ENCODE measurements at places on chromosomes 7 and 10.
A peak's percentile ranks its signal among the peaks of the same experiment; 100 is the strongest.

- peak; percentile 68 for DNase-seq
Measured at GRCh38 chr7:47379629-47380324, 202.1 kb downstream of the TNS3 start.

DNA sequence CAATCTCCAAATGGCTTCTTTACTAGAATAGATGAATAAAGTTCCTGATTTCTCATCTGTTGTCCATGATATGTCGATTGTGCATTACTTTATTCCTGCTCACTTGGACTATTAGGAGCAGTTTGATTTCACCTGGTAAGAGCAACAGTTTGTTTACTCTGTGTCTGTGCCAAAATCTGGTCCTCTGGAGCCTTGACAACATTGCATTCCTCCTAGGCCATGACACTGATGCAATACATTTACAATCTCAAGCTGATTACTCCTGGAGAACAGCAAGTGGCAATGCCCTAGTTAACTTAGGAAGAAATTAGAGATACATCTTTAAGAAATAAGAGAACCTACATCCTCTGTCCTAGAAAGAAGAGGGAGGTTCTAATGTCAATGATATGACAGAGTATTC lies 71.8 kb downstream of the SGCE start:
- no peak for DNase-seq

- DNase-seq = peak; percentile 72
Measured at GRCh38 chr7:39609113-39609934, 14.0 kb upstream of the RALA start.

- no peak for DNase-seq
Measured at GRCh38 chr10:29576681-29577080, 58.1 kb downstream of the SVIL start.

DNA sequence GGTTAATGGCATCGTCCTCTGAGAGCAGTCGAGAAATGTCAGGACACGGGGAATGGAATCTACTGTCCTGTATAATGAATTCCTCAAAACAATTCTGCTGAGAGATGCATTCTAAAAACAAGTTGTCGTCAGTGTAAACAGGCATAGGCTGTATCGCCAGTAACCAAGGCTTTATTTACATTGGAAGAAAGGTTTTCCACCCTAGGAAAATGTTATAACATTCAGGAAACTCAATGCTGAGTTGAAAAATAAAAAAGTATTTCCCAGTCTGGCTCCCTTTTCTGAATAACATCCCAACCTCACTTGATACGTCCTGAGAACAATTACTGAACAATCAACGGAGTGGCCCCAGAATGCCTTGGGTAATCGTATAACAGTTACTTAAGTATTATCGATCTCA lies 79.6 kb upstream of the UCN3 start:
- peak; percentile 15 for DNase-seq

- DNase-seq = no peak
Measured at GRCh38 chr10:34737772-34738169, 77.3 kb downstream of the PARD3 start.

DNA sequence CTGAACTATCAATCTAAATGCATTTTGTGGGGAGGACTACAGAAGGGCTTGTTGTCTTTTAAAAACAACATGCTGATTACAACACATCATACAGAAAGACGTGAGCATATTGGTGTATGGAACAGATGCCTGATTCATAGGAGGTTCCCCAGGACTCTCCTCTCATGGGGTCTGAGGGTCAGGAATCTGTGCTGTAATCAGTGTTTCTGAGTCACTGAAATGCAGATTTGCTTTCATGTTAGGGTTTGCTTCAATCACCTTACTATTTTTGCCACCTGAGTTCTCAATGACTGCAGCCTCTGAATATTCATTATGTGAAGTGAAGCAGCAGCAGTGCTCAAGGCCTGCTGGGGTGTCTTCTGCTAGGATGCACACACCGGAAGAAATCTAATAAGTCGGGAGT lies 550 bp upstream of the ANK3 start:
- DNase-seq = peak; percentile 74

GRCh38 chr7:130632111-130632510 lies 36.4 kb downstream of the COPG2 start:
- DNase-seq = no peak

DNA sequence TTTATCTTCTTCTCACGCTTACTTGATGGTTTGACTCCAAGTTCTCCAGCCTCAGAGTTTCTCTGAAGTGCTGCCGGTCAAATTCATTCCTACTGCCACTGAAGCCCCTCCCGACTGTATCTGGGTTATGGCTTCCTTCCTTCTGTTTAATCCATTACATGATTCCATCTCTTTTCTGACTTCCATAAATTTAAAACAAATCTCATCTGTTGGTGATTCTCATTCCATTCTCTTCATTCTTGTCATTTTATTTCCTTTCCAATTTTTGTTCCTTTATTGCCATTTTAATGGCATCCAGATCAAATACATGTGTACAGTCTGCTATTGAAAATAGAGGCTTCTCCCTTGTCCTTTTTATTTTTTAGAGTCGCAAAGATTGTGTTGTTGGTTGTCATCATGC lies 25.4 kb upstream of the HIBADH start:
- DNase-seq = no peak

- peak; percentile 73 for DNase-seq
Measured at GRCh38 chr10:114767986-114768821, 53.4 kb upstream of the FHIP2A start.

- no peak for DNase-seq
Measured at GRCh38 chr7:144148224-144148827, 25.4 kb downstream of the OR2A14 start.

GRCh38 chr10:114611617-114612016 lies 46.5 kb downstream of the ABLIM1 start:
- DNase-seq = no peak

GRCh38 chr10:124627866-124628675 lies 116.1 kb downstream of the FAM53B start:
- DNase-seq = no peak

DNA sequence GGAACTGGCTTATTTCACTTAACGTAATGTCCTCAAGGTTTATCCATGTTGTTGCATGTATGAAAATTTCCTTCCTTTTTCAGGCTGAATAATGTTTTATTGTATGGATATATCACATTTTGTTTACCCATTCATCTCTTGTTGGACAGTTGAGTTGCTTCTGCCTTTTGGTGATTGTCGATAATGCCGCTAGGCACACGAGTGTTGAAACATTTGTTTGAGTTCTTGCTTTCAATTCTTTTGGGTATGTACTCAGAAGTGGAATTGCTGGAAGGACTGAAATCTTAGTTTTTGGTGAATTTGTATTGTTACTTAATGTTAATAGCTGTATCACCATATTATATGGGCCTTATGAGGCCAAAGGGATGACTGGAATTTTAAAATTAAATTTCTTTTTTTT lies 23.6 kb downstream of the CCNY start:
- DNase-seq = no peak

DNA sequence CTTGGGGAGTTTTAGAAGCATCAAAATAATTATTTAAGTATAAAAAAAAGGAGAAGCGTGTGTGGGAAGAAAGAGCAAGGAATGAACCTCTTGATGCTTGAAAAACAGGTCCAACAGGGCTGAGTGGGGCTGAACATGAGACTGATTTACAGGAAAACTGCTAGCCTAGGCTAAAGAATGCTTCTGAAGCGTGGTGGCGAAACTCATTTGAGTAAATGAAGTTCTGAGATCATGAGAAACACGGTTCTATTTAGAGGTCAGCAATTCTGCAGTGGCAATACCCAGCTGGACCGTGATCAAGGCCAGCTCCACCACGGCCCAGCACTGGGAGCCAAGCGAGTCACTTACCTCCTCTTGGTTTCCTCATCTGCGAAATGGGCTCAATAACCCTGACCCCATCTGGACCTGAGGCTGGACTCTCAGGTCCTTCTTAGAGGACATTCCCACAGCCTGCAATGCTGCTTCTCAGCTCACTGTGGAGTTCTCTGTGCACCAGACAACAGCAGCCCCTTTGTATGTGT lies 140.1 kb upstream of the ADAM12 start:
- DNase-seq = no peak

DNA sequence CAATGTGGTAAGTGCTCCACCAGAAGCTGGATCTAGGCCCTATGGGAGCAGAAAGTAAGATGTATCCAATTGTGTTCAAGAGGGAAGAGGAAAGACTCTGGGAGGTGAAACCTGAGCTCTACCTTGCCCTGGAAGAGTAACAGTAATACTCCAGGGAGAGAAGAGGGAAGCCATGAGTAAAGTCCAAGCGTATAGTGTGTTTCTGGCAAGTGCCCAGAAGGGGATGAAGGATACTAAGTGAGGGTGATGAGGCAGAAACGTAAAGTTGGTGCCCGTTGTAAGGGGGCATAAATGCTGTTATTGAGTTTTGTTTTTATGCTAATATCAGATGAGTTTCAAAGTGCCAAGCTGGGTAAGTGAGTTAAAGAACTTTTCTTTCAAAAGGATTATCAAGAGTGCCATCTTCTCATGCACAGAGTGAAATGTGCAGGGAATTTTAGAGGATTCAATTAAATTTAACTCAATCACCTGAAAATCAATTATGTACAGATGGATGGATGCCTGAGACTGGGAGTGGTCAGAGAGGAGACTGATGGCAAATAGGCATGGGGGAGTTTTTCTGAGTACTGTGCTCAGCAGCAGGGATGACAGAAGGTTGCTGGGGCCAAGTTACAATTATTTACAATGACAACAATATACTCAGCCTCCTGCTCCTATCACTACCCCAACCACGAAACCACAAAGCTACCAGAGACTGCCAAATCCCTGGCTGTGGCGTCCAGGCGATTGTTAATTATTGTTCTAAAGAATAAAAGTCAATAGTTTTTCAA lies 123.3 kb upstream of the LAMB4 start:
- no peak for DNase-seq

DNA sequence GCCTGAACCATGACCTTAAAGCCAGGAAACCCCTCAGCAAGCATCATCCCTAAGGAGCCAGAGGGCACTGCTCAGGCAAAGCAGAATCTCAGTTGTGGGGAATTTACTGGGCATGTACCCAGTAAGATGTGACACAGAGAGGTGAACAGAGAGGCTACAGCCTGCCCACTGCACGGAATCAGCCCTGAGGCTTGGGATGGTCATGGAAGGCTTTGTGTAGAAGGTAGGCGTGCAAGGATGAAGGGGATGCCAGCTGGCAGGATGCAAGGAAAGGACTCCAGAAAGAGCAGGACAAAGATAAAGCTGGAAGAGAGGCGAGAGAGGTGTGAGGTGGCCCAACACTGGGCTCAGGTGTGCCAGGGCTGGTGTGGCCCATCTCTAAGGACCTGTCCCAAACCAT lies 2.4 kb upstream of the AIFM2 start:
- DNase-seq = no peak

- no peak for DNase-seq
Measured at GRCh38 chr7:116483271-116483942, 16.1 kb upstream of the CAV2 start.

DNA sequence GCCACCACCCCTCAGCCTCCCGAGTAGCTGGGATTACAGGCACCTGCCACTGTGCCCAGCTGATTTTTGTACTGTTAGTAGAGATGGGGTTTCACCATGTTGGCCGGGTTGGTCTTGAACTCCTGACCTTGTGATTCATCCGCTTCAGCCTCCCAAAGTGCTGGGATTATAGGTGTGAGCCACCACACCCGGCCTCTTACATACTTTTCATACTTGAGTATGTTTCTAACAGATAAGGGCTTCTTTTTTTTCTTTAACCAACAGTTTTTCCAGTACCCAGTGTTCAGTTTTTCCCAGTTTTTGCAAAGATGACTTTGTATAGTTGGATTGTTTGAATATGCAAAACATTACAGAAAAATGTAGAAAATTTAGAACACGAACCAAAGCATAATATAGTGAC lies 7.7 kb downstream of the EIF4H start:
- no peak for DNase-seq

- no peak for DNase-seq
Measured at GRCh38 chr7:129089521-129090212, 34.8 kb upstream of the TNPO3 start.

DNA sequence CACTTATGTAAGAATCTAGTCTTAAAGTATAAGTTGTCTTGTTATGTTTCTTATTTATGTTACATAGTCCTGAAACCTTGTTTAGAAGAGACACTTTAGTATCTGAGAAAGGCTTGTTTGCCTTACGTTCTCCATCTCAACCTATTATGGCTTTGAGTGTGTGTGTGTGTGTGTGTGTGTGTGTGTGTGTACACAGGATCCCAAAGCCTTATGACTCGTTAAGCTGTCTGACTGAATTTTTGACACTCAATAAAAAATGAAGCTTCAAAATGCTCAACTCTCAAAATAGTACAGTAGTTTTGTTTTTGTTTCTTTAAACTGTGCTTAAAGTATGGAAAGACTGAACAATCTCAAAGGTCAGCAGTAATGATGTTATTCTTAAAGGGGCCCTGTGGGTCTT lies 18.0 kb downstream of the CALU start:
- DNase-seq = no peak

- DNase-seq = no peak
Measured at GRCh38 chr10:130220251-130221185, 84.3 kb downstream of the GLRX3 start.

GRCh38 chr10:97850446-97850845 lies 803 bp downstream of the GOLGA7B start:
- peak; percentile 53 for DNase-seq

- DNase-seq = no peak
Measured at GRCh38 chr10:131553121-131553520, 241.6 kb upstream of the TCERG1L start.

DNA sequence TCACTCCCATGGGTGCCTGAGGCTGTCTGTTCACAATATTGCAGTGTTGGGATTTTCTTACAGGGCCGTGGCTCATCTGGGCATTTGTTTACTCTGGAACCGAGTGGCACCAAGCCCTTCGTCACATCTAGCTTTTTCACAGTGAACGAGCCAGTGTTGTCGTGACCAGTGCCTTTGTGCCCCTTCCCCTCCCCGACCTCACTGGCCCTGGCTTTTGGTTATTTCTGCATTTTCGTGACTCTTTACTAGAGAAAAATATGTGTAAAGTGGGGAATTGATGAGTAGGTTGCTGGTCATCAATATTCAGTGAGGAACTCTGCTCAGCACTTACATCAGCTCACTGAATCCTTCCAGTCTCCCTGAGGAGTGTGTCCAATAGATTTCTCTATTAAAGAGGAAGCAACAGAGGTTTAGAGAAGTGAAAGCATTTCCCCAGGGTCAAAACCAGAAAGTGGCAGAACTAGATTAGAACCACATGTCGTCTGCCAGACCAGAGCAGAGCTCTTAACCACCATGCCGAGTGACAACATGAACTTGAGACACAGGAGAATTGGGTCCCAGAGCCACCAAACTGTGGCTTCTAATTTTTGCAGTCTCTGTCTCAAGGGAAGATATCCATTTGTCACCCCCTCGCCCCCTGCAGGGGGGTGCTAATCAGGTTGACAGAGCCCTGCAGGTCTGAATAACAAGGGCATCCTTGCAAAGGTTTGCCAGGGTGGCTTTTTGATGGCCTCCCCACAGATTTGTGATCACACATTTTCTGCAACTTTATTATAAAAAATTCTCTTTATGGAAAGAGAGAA lies 125.3 kb downstream of the CHN2 start:
- DNase-seq = peak; percentile 74

- DNase-seq = no peak
Measured at GRCh38 chr7:157129200-157129599, 9.5 kb upstream of the UBE3C start.

- no peak for DNase-seq
Measured at GRCh38 chr7:130880668-130881067, 146.7 kb upstream of the KLF14 start.
